ENCODE measurements at places on chromosomes 2 and 18. TPM values are rescaled to one million over a fixed set of nuclear protein-coding genes. Genes with fewer than 3 reads are reported as not detected.

Gene GAD1
- total RNA-seq, result 0.09 TPM

Gene CNDP1
- not detected for total RNA-seq

Gene SAG
- not detected for total RNA-seq

Gene HMSD
- not detected for total RNA-seq

Gene RRM2
- total RNA-seq, result 3.2 TPM

All from bronchial smooth muscle cell (primary cell).